Myocyte (in vitro differentiated cells): ENCODE measurements at places on chromosomes 3 and 15. TPM values are rescaled to one million over a fixed set of nuclear protein-coding genes. Genes with fewer than 3 reads are reported as not detected.

The ROPN1 gene
- total RNA-seq: not detected in 2 replicates

The SEMA5B gene
- total RNA-seq: 0.08 and 0.94 TPM in 2 replicates

The CSTA gene
- 0.37 TPM in 1 of 2 replicates, not detected in the other for total RNA-seq

The B3GALNT1 gene
- 0.99 and 2.3 TPM in 2 replicates for total RNA-seq

The ADCY5 gene
- total RNA-seq: 0.10 and 0.13 TPM in 2 replicates

The C3orf49 gene
- not detected in 2 replicates for total RNA-seq

The OR5K2 gene
- not detected in 2 replicates for total RNA-seq

The HRG gene
- not detected in 2 replicates for total RNA-seq

The EFHB gene
- total RNA-seq: 1.1 TPM in 1 of 2 replicates, not detected in the other

The FETUB gene
- not detected in 2 replicates for total RNA-seq

The MINDY4B gene
- total RNA-seq: not detected in 2 replicates

The AMIGO3 gene
- 1.3 and 1.8 TPM in 2 replicates for total RNA-seq
